ENCODE measurements at places on chromosomes 12 and 14.

- no peak for DNase-seq
Observed at GRCh38 chr12:123102781-123103503, 47.9 kb downstream of the PITPNM2 start.

DNA sequence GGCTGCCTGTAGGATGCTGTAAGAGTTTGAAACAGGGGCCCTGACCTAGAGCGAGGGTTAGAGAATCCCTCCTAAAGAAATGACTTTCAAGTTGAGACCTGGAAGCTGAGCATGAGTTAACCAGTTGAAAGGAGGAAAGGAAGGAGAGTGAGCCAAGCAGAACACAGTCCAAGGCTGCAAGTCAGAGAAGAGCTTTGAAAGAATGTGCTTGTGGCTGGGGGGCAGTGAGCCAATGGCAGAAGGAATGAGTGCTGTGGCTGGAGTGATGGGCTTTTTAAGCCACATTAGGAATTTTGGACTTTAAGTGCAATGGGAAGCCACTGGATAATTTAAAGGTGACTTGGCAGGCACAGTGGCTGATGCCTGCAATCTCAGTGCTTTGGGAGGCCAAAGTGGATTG lies 18.1 kb downstream of the CDKN1B start:
- DNase-seq = peak; percentile 75

- DNase-seq = peak; percentile 20
Observed at GRCh38 chr12:125330645-125331341, 265.6 kb downstream of the AACS start.

- DNase-seq = peak; percentile 83
Observed at GRCh38 chr14:47392326-47392725, 283.1 kb downstream of the MDGA2 start.

DNA sequence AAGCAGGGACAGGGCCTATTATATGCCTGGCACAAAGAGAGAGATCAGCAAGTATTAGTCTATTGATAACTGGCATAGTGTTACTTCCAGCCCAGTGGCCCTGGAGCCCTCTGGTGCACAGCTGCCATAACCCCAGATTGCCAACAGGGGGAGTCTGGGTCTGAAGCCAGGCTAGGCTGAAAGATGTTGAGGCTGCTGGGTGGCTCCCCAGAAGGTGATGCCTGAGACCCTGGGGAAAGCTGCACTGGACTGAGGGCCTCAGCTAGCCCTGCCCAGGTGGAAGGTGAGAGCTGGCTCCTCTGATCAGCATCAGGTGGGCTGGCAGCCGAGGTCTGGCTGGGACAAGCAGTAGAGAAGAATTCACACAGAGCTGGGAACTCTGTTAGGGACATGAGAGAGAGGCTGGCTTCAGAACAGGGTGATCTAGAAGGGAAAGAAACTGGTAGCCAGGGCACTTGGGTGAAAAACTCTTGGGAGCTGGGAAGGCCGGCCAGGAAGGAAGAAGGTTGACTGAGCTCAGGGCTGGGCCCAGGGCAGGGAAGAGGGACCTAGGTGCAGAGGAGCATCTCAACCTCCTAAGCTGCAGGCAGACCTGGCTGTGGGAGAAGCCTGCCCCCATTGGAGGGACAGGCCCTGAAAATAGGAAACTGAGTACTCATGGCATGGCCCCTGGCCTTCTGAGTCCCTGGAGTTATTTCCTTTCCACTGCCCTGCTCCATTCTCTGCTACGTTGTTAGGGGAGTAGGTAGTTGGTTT lies 3.9 kb downstream of the GZMH start:
- no peak for DNase-seq

- no peak for DNase-seq
Observed at GRCh38 chr14:69118305-69118704, 34.6 kb downstream of the DCAF5 start.

- no peak for DNase-seq
Observed at GRCh38 chr14:100611811-100612480, 24.7 kb upstream of the BEGAIN start.

- DNase-seq = no peak
Observed at GRCh38 chr14:56809270-56810146, 771 bp downstream of the OTX2 start.

- no peak for DNase-seq
Observed at GRCh38 chr12:112950701-112951100, 12.4 kb downstream of the OAS3 start.

GRCh38 chr12:43158126-43158525 lies 393.9 kb downstream of the ADAMTS20 start:
- no peak for DNase-seq

GRCh38 chr12:117489671-117490070 lies 128.2 kb upstream of the NOS1 start:
- DNase-seq = no peak

DNA sequence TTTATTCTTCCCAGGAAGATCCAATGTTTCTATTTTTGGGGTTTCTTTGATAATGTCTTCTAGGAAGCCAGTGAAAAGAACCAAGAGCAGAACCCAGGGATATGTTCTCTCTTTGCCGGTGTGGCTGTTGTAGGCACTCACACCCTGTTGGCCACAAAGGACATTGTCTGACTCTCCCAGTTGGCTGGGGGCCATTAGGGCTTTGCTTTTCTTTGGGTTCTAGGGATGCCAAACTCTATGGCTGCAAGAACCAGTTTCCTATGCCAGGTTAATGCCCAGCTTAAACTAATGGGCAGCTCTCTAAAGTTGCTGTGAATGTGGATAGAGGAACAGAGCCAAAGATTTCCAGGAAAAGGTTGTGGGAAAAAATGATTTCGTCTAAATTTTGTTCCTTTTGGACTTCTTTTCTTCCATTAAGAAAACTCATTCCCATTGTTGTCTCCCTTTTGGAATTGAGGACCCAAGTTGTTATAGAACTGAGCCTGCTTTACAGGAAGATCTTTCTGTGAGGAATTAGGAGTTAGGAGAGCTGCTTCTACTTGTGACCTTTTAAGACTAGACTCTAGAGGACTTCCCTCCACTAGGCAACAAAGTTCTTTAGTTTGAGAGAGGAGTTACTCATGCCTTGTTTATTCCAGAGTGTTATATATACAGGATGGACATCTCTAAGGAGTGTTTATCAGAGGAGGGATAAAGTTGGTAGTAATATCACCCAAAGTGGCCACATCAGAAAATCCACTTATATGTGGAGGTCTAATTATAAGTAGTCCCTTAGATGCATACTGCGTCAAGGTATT lies 13.1 kb downstream of the COPZ1 start:
- DNase-seq = no peak

- DNase-seq = no peak
Observed at GRCh38 chr14:96280104-96280503, 24.1 kb downstream of the BDKRB1 start.

GRCh38 chr12:122846622-122847515 lies 11.6 kb downstream of the HIP1R start:
- DNase-seq = no peak

GRCh38 chr12:52097045-52097666 lies 17.7 kb downstream of the SMIM41 start:
- DNase-seq = no peak

GRCh38 chr14:92514844-92515514 lies 1.4 kb downstream of the RIN3 start:
- no peak for DNase-seq

GRCh38 chr12:25236190-25236589 lies 14.5 kb downstream of the KRAS start:
- DNase-seq = peak; percentile 23

GRCh38 chr14:25132732-25133422 lies 82.9 kb upstream of the STXBP6 start:
- DNase-seq = peak; percentile 72

GRCh38 chr14:105980224-105980623 lies 453.8 kb downstream of the TMEM121 start:
- no peak for DNase-seq

DNA sequence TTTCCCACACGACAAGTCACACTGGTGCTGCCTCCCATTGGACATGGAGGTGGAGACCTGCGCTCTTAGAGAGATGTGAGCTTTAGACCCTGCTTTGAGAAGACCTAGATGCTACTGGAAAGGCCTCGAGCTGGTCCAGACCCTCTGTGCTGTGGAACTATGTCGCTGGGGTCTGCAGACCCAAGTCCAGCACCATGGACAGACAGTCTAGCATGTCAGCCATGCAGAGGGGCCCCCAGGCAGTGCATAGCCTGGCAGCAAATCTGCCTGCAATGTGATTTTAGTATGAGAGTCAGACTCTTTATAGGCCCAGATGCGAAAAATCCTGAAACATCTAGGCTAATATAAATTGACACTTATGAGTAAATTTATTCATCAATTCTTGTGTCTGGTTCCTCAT lies 141.5 kb downstream of the NTF3 start:
- DNase-seq = no peak

GRCh38 chr12:12661086-12661856 lies 34.7 kb downstream of the GPR19 start:
- DNase-seq = peak; percentile 79

- no peak for DNase-seq
Observed at GRCh38 chr12:131131077-131131807, 177.5 kb downstream of the ADGRD1 start.

DNA sequence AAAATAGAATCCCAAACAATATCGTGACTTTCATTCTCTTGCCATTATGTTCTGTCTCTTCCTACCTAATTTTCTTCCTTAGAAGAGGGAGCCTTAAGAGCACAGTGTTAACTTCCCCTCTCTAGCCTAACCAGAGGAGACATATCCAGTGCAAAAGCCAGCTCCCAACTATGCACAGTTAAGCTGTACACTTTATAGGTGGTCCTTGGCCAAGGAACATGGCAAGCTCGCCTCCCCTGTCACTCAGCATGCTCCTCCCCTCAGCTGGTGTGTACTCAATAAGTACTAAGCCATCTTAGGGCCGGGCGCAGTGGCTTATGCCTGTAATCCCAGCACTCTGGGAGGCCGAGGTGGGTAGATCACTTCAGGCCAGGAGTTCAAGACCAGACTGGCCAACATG lies 255.1 kb upstream of the TMPO start:
- no peak for DNase-seq

DNA sequence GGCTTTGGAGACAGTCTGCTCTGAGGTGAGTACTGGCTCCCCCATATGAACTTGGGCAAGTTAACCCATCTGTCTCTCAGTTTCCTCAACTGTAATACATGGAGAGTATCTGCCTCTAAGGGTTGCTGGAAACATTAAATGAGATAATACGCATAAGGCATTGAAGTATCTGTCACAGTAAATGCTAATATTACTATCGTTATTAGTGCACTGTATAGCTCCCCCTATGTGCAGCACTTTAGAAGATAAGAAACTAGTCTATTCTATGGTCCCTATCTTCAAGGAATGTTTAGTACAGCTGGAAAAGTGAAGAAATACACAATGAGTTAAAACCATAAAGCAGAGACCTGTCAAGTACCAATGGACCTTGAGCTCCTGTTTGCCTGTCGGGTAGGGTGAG lies 51.7 kb upstream of the CFL2 start:
- DNase-seq = peak; percentile 25

- DNase-seq = no peak
Observed at GRCh38 chr14:22218728-22219127, 370.3 kb downstream of the DAD1 start.

DNA sequence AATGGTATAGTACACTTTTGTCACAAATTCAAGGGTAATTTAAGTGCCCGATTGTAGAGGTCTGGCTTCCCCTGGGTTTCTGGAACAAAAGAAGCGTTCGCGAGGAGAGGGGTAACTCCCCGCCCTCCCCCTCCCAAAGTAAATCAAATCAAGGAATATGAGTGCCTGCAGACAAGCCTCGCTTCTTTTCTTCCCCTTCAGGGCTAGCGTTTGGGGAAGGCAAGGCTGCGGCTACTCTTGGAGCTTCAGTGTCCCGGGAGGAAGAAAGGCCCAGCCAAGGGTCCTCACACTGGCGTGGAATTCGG lies 456 bp upstream of the TMPO start:
- DNase-seq = no peak

GRCh38 chr14:57737598-57737997 lies 128.3 kb downstream of the SLC35F4 start:
- no peak for DNase-seq

DNA sequence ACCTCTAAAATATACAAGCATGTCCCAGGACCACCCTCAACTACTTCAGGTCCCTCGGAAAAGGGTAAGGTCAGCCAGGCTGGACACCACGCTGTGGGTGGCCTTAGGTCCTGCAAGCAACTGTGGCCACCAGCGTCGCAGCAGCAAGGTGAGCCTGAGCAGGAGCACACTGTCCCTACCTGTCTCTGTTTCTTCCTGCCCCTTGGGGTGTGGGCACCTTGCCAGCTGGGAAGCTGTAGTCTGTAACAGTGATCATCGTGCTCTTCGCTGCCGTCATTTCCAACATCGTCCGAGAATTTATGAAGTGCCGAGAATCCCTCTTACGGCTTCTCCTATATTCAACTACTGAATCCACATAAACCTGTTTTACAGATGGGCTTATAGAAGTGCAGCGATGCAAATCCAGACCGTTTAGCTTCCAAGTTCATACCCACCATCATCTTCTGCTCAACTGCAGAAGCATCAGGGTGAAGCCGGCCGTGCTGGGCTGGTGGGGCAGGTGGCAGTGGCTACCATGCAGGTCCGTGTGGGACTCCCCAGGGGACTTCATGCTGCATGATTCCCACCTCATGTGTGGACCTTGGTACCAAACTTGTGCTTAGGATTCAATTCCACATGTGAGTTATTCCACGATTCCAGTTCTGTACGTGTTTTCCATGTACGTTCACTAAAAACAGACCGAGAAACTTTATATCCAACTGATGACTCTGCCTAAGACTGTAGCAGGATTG lies 361.3 kb upstream of the SFSWAP start:
- DNase-seq = no peak

- no peak for DNase-seq
Observed at GRCh38 chr12:117563706-117564105, 202.3 kb upstream of the NOS1 start.

GRCh38 chr12:119176267-119177055 lies 2.3 kb upstream of the HSPB8 start:
- DNase-seq = peak; percentile 76

DNA sequence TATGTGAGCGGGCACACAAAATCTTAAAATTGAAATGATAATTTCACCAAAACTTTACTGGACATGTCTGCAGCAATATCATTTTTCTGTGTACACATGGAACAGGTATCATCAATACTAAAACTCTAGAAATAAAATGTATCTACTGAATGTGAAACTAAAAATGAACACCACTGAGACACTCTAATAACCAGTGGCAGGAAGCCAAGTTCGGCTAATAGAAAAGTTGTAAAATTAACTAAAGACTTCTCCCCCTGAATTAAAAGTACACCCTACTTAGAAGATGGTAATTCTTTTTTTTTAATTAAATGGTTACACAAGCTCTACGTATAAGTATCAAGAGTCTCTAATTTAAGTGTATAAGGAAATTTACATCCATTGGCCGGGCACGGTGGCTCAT lies 227.2 kb downstream of the MED13L start:
- no peak for DNase-seq

DNA sequence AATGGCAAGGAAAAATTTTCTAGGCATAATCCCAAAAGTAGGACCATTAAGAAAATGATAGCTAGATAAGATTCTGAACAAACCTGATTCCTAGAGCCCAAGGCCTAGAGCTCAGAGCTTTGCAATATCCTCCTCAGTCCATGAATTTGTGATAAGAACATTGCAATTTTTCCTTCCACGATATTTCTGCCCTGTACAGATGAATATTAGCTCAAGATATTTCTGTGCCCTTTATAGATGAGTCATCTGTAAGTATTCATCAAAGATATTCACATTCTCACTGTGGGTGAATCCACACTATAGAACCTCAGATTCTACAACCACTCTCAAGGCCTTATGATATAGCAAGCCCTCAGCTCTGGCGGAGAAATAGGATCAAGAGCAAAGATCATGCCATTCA lies 37.5 kb downstream of the EAPP start:
- peak; percentile 69 for DNase-seq

Measured in choroid plexus epithelial cell (primary cell).